SW480 (cell line): ENCODE measurements at places on chromosomes 3 and 15.

- no peak for DNase-seq
Observed at GRCh38 chr3:101319531-101319930, 844 bp downstream of the IMPG2 start.

DNA sequence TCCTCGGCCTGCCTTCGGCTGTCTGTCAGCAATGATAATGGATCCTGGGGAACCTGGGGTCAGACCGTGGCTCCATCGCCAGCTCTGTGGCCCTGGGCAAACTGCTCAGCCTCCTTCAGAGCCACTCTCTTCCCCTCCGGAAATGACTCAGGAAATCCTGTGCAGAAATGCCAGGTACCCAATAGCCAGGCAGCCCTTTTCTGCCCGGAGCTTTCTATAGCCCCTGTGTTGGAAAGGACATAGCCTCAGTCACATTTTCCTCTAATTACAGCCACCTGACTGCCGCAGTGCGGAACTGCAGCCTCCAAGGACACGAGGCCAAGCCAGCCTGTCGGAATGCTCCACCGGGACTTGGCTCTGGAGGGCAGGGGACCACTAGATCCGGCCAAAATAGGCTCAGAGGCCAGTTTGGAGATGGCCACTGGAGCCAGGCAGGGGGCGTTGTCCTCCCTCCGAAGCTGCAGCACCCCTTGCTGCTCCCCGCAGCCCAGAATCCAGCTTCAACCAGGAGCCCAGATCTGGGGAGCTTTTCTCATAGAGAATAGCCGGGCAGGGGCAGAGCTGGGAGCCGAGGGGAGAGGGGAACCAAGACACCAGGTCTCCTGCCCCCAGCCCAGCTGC lies 11.6 kb upstream of the ZXDC start:
- peak; percentile 50 for DNase-seq

GRCh38 chr3:50090984-50091383 lies 2.3 kb downstream of the RBM5 start:
- no peak for DNase-seq

DNA sequence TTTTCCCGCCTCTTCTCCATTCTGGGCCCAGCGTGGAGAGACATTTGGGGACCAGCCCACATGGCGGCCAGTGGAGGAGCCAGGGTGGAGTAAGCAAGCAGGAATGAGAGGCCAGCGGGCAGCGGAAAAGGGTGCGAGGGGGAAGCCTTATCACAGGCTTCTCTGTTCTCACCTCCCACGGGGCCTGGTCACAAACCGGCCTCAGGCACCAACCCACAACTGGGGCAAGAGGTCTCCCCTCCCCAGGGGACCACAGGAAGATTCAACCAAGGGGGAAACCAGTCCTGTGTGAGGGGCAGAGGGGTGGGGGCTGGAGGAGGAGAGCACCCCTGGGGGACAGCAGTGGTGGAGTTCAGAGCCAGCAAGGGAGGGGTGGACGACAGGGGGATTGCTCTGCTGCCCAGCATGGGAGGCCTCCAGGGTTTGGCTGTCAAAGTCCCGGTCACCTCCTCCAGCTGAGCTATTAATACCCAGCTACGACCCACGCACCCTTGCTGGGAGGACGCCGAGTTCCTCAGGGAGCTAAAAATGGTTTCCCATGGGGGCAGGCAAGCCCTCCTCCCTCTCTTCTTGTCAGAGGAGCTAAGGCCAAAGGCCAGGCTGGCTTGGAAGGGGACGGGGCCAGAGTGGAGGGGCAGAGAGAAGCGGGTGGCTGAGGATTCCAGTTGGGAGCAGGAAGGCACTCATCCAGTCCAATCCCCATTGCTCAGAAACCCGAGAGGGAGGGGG lies 23.8 kb upstream of the RPL29 start:
- DNase-seq: no peak

- DNase-seq: no peak
Observed at GRCh38 chr3:58296843-58297242, 9.2 kb upstream of the RPP14 start.

DNA sequence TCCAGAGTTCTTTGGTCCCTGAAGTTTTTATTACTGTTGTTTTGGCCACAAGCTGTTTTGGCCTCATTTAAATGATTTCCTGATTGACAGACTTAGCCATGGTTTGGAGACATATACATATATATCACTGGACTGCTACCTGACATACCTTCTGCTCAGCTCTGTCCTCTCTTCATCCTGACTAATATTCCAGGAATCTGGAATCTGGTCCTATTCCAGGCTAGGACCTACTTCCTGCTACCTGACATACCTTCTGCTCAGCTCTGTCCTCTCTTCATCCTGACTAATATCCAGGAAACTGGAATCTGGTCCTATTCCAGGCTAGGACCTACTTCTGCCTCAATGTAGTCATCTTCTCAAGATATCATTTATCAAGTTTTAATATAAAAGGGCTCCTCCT lies 724.4 kb upstream of the ROBO1 start:
- DNase-seq: no peak

- DNase-seq: no peak
Observed at GRCh38 chr3:53518495-53518981, 24.1 kb downstream of the CACNA1D start.

DNA sequence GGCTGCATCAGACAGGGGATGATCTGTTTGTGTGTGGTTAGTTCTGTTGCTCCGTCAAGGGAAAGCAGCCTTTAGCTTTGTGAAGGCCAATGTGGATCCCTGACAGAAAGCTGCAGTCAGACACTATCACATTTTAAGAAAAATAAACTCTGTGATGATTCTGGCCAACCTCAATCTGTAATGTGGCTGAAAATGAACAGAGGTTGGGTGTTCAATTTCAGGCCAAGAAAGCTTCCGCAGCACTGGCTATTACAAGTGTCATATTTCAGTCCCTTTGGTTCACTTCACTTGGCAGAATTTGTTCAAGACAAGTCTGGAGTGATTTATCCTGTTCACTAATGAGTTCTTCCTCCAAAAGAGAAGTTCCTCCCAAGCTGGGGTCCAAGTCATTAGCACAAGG lies 571.8 kb upstream of the IL12A start:
- no peak for DNase-seq

- no peak for DNase-seq
Observed at GRCh38 chr15:87609474-87609873, 647.1 kb downstream of the NTRK3 start.

DNA sequence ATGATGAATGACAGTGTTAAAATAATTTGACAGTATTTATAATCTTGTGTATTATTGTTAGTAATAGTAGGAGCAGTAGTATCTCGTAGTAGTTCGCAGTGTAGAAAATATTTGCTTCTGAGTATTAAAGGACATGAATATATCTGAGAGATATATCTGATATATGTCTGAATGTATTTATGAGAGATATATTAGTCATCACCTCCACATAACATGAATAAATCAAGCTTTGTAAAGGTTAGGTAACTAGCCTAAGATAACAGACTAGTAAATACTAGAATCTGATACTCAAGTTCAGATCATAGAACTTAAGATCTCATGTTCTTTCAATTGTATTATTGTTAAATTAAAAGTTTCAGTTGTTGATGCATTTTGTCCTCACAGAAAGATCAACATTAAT lies 130.5 kb downstream of the UBE2E2 start:
- DNase-seq: no peak

GRCh38 chr3:61454006-61454585 lies 107.3 kb upstream of the PTPRG start:
- no peak for DNase-seq

DNA sequence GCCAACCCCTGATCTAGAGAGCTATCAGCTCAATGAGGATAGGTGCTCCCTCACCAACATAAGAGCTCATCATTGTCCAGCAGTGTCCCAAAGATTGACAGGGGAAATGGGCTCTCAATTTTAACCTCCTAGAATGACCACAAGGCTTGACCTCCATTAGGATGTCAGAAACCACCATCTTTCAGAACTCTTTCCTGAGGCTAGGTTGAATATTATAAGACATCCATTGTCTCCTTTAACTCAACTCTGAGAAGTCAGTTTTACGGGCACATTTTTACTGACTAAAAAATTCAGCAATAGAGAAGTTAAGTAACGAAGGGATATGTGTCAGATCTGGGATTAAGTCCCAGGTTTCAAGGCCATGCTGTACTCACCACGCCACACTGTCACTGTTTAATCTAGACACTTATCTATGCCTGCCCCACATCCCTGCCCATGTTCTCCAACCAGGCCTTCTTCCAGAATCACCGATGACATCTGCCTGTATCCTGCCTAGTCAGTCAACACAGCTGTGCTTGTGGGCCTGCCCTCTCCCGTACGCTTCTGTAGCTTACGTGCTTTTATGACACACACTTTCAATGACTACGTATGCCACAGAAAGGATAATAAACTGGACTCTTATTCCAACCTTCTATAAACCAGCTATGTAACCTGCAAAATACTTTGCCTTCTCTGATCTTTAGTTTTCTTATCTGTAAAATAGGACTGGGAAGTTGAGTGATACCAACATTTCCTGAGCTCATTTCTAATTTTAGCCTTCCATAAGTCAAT lies 17.1 kb upstream of the MUC13 start:
- DNase-seq: peak; percentile 38

- DNase-seq: no peak
Observed at GRCh38 chr3:25940935-25941334, 151.0 kb downstream of the OXSM start.

DNA sequence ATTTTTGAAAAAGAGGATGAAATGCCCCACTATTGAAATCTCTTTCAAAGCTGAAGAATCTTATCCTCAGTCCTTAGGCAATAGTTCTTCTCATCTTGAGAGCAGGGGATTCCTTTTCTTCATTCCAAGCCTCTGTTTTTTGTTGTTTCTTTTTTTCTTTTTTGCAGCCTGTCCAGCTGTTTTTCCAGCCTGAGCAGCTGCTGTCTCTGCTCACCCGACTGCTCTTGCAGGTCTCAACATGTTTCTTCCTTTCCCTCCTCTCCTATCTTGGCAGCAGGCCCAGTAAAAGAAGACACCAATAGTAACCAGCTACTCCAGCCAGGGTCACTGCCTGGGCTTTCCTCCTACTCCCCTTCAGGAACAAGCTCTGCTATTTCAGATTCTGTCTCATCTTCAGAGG lies 23.8 kb downstream of the MEX3B start:
- no peak for DNase-seq

DNA sequence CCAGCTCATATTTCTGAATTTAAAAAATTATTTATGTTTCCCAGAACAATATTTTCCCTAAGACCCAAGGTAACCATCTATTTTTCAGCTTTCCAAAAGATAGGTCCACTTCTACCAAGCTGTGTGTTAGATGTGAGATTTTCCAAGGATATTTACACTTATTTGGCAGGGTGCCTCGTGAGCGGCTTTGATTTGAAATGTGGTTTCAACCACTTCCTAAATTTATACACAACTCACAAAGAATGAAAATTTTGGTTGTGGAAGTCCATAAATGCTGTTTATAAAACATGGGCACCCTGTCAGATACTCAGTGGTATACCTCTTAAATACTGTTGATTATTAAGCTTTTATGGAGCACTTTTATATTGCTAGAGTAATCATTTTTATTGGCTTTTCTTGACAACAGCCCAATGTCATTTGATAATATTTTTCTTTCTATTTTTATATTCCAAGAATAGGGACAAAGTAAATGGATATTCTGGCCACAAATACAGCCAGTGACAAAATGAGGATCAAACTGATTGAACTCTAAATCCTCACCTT lies 57.6 kb downstream of the GAP43 start:
- no peak for DNase-seq

- no peak for DNase-seq
Observed at GRCh38 chr15:40104296-40104864, 4.3 kb downstream of the BMF start.

GRCh38 chr3:10925436-10926255 lies 66.9 kb upstream of the SLC6A1 start:
- DNase-seq: no peak

GRCh38 chr15:72217216-72217615 lies 13.8 kb downstream of the PKM start:
- DNase-seq: no peak

- DNase-seq: peak; percentile 14
Observed at GRCh38 chr3:129992781-129993180, 18.3 kb downstream of the TRH start.

DNA sequence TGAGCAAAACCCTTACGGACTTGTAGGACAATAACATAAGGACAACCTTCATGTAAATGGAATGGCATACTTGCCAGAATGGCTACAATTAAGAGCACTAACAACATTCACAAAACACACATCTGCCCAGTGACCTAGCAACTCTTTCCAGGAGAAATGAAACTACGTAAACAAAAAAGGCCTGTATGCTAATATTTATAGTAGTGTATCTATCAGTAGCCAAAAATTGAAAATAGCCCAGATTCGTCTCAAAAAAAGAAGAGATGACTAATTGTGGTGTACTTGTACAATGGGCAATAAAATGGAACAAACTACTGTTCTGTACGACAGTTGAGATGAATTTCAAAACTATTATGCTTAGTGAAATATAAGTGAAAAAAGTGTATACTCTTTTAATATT lies 38.4 kb downstream of the CMC1 start:
- no peak for DNase-seq

- no peak for DNase-seq
Observed at GRCh38 chr3:192904632-192905289, 12.9 kb downstream of the MB21D2 start.

DNA sequence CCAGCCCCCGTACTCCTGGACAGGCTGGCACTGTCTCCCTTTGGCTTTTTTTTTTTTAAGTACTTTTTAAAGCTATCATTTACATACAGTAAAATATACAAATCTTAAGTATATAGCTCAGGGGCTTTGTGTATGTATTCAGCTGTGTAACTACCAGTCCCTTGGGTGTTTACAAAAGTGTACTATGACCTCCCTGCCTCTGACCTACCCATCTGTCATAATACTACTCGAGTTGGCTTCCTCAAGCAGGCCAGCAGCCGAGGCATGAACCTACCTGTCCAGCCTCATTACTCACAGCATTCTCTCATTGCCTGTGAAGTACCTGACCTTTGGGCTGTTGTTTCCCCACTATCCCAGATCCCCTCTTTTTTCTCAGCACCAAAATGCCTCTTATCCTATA lies 33.2 kb downstream of the ABHD2 start:
- no peak for DNase-seq

DNA sequence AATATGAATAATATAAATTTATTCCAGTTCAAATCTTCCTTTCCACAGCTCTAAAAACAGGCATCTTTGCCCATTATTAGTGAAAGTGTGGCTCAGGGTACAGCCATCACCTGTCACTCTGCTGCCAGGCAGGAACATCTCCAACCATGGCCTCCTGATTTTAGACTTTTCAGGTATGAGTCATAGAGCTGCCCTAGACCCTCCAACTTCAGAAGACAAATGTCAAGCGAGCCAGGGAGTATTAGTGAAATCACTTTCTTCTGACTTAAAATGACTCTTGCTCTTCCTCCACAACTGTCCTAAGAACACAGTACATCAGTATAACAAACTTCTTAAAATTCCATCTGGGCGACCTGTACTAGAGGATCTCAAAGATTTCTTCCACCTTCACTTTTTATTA lies 78.1 kb upstream of the AKAP13 start:
- DNase-seq: no peak

- no peak for DNase-seq
Observed at GRCh38 chr15:42577514-42578031, 2.2 kb downstream of the STARD9 start.
